Activated CD8-positive, alpha-beta memory T cell treated with anti-CD3 and anti-CD28 coated beads for 4 hours (primary cell): ENCODE measurements at places on chromosomes 7 and 10.

- no peak for DNase-seq
Measured at GRCh38 chr7:145009876-145010275, 174.0 kb upstream of the TPK1 start.

DNA sequence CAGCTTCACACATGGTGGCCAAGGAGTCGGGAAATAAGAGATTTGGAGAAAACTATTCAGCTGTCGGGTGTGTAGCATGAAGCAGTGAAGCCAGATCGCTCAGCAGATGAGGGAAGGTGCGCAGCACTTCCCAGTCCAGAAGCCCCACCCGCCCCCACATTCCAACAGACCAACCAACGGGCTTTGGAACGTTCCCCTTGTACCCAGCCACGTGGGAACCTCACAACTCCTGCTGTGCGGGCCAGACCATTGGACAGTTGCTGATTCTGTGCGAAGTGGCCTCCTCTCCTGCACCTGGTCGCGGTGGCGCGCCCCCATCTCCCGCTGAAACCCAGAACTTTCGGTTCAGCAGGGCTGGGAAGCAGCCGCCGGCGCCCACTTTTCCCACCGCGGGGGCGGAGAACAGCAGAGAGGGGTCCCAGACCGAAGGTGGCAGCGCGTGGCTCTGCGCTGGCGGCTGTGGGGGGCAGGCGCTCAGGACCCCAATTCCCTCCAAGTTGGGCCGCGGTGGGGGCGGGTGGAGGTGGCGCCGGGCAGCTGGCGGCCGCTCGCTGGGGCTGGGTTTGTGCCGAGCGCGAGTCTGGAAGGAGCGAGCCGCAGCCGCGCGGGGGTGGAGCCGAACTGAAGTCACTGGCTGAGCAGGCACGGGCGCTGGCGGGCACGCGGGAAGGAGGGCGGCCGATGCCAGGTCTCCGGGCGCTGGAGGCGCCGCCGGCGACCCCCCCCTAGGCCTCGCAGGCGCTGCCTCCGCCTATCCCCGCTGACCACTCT is 1301.5 kb upstream of the SORCS1 start:
- DNase-seq, result no peak

- DNase-seq, result no peak
Measured at GRCh38 chr7:157909370-157909769, 572.6 kb downstream of the DNAJB6 start.

DNA sequence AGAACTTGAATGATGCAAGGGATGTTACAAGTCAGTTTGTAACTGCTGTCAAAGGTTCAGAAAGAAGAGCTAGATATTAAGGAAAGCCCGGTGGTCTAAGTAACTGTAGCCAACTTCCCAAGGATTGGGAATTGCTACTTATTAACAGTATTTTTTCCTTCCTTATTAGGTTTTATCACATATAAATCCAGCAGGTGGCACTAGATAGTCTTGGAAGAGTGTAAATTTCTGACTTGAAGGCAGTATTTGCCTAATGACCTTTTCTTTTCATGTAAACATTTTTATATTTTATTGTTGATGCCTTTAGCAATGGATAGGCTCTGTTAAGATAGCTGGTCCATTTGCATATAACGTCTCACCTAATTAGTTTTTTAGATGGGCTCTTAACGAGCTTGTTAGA is 51.2 kb downstream of the ANLN start:
- no peak for DNase-seq

- no peak for DNase-seq
Measured at GRCh38 chr7:27576360-27576944, 86.2 kb downstream of the HIBADH start.

- DNase-seq, result no peak
Measured at GRCh38 chr10:14380746-14381145, 50.0 kb upstream of the FRMD4A start.

DNA sequence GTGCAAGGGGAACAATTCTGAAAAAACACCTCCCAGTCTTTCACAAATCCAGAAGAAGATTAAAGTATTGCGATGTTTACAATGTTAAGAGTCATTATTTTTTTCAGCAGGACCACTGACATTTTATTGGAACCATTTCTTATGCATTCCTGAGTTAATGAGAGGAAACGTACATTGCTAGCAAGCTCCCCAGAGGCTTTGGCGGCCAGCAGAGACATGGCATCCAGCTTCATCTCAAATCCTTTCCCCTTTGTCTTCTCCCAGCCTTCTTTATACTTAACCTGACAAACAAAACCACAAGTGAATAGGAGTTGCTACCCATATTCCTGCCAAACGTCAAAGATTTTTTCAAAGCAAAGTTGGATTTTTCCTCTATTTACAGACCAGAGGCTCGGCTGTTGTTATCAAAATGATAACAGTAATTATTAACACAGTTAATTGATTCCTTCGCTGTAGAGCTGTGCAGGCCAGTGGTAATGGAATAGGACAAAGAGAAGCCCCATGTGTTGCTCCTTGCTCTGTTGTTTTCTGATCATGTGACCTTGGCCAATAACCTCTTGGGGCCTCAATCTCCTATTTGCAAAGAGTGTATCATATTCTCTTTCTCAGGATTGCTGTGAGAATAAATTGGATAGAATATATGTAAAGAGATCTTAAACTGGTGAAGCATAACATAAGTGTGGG is 32.0 kb downstream of the NRAP start:
- no peak for DNase-seq

DNA sequence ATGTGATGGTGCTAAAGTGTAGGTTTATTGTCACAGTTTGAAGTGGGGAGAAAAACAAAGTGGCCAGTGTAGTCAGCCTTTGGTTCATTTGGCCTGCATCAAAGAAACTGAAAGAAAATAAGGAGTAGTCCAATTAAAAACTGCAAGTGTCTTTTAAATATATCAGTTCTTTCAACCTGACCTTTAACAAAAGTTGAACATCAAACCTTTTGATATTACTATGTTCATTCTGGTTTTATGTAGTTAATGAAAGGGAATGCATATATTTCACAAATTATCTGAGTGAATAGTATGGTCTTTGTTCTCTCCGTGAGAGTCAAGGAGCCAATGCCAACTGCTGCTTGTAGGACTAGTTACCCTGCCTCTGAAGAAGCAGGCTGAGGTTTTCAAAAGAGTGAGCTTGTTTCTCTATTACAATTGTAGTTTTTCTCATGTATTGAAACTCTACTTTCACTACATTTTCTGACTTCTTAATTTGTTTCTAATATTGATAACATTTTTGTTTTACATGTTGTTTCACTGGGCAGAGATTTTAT is 1160.8 kb upstream of the LRRTM3 start:
- DNase-seq, result no peak

- no peak for DNase-seq
Measured at GRCh38 chr10:33945051-33945450, 610.6 kb upstream of the NRP1 start.

DNA sequence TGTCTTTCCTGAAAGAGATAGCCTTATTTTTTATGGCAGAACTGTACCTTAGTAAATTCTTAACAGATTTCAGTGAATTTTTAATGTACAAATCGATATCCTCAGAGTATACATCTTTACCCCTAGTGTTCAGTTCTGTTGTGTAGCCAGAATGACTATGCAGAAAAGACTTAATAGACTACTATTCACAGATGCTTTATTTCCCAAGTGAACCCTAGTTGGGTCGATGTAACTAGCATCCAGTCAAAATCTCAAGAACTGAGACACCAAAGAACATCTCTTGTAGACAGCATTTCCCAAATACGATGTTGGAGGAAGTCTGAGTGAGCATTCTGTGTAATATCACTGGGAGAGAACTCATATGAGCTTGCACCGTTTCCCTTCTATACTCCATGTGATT is 1.5 kb downstream of the AKR1C3 start:
- DNase-seq, result no peak
